ENCODE measurements at places on chromosomes 16 and 17.

DNA sequence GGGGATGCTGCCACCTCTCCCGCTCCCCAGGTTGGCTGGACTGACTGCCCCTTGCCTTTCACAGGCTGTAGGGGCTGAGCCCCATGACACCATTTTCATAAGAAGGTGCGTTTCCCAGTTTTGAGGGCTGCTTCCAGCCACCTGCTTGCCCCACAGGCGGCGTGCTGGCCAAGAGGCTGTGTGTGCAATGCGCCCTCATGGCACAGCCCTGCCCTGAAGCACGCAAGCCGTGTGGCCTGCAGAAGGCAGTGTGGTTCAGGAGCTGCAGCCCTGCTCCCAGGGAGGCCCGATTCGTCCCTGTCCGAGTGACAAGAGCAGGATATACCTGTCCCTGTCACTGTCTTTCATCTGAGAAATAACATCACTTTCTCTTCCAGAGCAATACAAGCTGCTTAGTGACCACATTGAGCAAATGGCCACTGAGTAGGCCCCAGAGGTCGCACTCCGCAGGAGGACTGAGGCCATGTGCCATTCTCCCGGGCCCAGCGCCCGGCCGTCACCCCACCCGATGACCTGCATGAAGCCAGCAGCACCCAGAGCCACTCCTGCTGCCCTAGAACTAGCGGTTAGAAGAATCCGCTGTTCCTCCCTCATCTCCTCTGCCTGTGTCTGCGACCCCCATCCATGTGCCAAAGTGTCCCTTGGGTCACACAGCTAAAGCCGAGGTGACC is 24.2 kb downstream of the CIBAR2 start:
- no peak for DNase-seq

DNA sequence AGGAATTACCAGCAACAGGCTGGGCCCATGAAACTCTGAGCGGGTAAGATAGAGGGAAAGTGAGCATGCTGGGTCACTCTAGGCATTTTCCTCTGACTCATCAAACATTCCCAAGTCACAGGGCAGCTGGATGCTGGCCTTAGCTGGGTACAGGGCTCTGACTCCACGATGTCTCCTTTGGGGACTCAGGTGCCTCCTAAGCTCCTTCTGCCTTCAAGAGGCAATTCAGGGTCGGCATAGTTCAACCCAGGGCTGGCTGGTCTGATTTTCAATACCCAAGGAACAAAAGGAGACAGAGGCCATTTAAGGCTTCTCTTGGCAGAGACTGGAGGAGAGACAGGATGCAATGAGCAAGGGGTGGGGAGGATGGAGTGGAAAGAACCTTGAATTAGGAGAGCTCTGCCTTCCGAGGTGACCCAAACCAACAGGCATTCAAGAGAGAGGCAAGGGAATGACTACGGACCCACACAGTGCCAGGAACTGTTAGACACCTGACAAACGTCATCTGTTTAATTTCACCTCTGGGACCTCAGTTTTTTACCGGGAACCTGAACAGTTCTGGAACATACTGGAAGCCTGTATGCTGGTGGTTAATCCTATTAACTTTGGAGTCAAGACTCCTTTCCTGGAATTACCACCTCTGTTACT is 910 bp downstream of the WBP2 start:
- DNase-seq, result peak; percentile 73

- DNase-seq, result no peak
Measured at GRCh38 chr16:78763821-78764440, 664.5 kb downstream of the WWOX start.

DNA sequence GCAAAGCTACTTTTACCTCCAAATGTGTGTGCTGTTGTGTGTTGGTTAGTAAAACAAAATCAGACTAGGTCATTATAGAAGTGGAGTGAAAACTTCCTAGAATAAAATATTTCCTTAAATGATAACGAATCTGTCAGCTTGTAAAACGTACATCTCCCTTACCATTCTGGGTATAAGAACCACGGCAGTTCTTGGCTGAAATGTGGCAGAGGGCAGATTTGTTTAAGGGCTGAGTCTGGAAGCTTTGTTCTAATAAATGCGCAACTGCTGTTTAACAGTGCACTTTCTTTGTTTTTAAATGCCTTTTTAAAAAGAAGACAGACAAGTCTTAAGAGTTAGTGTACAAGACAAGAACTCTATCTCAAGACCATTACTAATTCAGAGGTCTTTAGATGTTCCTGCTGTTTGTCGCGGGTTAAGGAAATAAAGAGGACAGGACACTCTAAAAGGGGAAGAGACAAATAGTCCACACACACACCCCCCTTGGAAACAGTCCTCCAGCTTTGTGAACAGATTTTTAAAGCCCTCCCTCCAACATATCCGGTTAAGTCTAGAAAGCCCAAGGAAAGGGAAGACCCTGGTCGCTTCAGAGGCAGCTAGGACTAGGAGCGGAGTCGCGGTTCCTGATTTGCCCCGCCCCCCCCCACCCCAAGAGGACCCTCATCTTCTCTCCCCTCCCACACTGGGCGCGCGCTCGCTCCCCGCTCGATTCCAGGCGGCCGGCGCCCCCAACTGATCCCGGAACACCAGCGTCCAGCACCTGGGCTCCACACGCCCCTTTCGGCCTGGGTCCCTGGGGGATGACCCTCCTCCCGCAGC is 658 bp downstream of the SYNRG start:
- peak; percentile 37 for DNase-seq

GRCh38 chr17:31902693-31903092 is 1.2 kb upstream of the UTP6 start:
- no peak for DNase-seq

DNA sequence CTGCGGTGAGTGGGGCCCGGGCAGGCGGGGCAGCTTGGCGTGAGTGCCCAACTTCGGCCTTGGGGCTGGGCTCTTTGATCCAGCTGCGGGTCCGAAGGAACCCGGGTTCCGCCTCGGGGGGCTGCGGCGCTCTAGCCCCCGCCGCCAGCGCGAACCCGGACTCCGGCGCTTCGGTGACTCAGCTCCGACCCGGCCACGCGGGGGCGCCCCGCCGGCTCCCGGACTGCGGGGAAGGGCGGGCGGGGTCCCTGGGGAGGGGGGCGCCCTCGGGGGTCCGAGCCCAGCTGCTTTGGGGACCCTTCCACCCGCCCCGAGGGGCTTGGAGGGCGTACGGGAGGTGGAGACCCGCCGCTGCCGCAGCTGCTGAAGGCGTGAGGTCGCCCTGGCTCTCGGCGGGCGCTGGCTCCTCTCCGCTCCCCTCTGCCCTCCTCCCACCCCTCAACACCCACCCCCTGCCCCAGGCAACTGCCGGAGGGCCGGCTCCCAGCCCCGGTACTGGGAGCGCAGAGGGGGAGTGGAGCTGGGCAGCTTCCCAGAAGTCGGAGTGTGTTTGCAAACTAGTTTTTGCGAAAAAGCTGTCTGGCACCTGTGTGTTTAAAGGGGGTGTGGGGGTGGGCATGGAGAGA is 516 bp downstream of the CPNE2 start:
- no peak for DNase-seq

DNA sequence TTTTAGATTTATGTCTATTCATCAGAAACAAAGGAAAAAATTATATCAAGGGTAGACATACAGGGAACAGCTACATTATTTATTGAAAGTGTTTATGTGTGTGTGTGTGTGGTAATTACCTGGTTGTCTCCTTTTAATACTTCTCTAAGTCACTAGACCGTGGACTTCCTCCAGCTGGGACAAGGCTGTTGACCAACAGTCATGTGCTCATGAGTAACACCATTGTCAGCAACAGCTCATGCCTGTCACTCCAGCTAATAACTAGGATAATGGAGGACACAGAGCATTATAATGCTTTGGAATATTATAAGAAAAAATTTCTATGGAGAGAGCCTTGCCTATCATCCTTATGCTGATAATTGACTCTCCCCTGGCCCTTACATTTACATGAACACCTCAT is 125.3 kb upstream of the SALL1 start:
- DNase-seq, result peak; percentile 60

- no peak for DNase-seq
Measured at GRCh38 chr17:81578561-81579225, 26.5 kb upstream of the FAAP100 start.

DNA sequence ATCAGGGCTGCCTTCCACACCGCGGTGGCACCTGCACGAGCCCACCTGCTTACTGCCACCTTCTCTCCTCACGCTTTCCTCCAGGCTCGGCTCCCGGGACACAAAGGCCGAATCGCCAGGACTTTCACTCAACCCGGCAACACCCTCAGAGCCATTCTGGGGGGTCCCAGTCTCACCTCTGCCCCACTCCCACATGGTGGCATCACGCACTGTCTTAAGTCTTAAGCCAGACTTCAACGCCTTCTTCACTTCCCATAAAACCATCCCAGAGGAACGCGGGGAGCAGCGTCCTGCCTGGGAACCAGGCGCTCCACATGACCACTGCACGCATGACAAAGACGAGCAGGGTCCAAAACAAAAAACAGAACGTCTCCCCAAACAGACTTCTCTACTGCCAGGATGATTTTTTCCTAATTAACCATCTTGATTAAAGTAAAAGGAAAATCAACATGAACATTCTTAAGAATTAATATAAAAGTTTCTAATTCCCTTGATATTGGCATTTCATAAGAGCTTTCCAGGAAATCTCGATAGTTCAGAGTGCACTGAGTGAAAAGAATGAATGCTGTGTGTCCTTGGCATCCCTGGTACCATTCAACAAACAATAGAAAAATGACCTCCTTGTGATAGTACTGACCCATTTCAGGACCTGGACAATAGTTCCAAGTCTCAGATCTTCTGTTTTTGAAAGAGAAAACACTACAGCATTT is 2.6 kb downstream of the CANT1 start:
- DNase-seq, result no peak

- DNase-seq, result no peak
Measured at GRCh38 chr16:74033441-74033995, 263.1 kb upstream of the PSMD7 start.
